ENCODE measurements at places on chromosomes 2 and 18.

GRCh38 chr2:197710424-197711042, 5.4 kb downstream of the MARS2 start:
- DNase-seq, result no peak

DNA sequence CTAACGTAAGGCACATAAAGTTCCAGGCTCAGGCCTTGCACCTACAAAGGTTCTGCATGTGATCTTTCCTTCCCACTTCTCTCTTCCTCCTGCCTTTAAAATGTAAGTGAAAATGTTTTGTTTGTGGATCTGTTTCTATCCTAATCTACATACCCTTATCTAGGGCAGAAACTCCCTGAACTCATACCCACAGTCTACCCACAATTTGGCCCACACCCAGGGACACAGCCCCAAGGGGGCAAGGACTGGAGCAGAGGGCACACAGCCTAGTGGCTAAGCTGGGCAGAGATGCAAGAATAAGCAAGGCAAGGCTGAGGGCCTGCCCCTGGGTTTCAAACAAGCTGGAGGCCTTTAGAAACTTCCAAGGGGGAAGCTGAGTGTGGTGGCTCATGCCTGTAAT, 71.0 kb downstream of the HS1BP3 start:
- DNase-seq, result peak; percentile 69

- DNase-seq, result peak; percentile 6
Measured at GRCh38 chr2:2847209-2847676, 516.2 kb upstream of the MYT1L start.

DNA sequence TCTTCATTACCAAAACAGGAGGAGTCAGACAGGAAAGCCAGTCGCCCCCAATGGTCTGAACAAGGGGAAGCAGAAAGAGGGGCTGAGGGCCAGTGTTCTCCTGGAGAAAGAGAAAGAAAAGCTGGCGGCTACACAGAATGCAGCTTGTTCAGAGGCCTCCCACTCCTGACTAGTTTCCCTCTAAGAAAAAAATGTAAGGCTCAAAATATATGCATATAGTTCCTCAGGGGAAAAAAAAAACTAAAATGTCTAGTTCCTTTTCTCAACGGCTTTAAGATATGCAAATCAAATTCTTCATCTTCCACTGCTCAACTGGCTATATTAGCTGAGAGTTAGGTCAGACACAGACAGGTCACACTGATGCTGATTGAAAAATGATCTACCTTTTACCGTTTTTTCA, 18.6 kb downstream of the MBOAT2 start:
- no peak for DNase-seq

DNA sequence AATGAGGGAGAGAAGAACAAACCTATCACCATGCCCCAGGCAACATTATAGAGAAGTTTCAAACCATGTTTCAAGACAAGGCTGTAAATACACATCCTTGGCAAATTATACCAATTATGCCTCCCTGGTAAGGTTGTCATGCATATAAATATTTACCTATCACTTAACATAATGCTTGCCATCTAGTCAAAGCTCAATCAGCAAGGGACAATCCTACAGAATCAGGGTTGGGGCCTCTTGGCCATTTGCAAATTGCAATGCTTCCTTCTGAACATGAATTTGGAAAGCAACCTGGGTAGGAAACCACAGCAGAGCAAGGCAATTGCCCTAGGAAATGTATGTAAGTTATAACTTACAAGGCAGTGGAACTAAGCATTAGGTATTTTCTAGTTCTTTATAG, 907.2 kb upstream of the CDH2 start:
- DNase-seq, result no peak

DNA sequence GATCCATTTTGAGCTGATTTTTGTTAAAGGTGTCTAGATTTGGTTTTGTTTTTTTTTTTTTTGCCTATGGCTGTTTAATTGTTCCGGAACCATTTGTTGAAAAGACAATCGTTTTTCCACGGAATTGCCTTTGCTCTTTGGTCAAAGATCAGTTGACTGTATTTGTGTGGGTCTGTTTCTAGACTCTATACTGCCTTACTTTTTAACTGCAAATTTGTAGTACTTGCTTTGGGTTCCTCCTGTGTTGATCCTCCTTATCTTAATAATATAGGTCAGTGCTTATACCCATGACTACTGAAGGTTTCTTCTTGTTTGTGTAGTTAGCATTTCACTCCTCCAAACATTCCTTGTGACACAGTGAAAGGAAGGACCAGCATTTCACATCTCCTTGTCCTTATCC, 30.4 kb downstream of the CERS6 start:
- DNase-seq, result no peak

GRCh38 chr2:118223992-118224894, 136.0 kb downstream of the INSIG2 start:
- DNase-seq, result no peak

DNA sequence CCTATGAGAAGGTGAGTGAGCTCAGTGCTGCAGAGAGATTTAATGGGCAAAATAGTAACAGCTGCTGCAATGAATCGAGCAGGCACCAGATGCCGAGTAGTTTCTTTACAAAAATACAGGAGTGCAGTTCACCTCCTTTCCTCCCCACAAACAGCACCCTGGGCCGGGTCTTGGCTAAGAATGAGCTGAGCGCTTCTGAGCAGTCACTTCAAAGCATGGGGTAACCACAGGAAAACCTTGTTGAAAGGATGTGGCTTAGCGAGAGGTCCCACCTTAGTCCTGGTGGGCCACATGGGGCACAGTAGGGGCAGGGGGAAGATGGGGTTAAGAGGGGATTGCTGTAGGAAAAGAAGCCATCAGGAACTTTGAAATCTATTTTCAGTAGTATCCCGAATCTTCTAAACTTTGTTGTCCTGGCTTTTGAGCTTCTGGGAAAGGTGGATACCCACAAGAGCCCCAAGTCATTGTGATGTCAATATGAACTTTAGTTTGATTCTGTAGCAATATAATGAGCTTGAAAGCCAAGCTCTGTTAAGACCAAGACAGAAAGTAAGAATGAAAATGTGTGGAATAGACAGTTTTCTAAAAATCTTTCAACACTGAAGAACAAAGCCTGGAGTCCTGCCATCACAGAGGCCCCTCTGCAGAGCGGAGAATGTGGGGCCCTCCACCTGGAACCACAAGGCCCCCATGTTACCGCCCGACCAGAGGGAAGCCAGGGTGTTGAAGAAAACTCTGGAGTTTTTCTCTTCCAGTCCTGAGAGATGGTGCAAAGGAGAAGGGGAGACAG, 101.0 kb upstream of the ZNF236 start:
- no peak for DNase-seq

- DNase-seq, result no peak
Measured at GRCh38 chr18:42052122-42052708, 97.2 kb downstream of the PIK3C3 start.

GRCh38 chr18:39529358-39529757, 1963.8 kb upstream of the CELF4 start:
- DNase-seq, result no peak

DNA sequence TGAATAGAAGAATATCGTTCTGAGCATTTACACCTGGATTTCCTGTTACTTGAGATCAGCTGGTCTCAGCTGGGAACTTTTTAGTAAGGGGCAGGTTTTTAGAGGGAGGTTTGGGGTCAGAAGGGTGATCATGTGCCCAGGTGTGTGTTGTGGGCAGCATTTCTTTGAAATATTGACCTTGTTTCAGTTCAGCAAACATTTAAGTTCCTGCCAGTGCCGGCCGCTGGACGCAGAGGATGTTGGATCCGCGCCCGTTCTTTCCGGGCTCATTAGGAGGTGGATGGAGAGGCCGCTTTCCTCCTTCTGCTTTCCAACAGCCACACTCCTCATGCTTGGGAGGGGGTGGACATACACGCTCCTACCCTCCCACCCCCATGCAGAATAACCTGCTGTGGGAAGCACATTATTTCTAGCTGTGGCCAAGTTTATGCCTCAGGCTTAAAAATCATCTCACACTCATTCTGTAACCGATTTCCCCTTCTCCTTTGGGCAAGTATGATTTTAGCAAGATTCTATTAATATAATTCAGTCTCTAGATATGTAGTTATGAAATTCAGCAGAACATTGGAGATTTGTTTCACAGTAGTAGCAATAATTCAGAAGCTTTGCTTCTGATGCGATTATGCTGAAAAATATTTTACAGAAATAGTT, 131.4 kb downstream of the ZNF236 start:
- no peak for DNase-seq

DNA sequence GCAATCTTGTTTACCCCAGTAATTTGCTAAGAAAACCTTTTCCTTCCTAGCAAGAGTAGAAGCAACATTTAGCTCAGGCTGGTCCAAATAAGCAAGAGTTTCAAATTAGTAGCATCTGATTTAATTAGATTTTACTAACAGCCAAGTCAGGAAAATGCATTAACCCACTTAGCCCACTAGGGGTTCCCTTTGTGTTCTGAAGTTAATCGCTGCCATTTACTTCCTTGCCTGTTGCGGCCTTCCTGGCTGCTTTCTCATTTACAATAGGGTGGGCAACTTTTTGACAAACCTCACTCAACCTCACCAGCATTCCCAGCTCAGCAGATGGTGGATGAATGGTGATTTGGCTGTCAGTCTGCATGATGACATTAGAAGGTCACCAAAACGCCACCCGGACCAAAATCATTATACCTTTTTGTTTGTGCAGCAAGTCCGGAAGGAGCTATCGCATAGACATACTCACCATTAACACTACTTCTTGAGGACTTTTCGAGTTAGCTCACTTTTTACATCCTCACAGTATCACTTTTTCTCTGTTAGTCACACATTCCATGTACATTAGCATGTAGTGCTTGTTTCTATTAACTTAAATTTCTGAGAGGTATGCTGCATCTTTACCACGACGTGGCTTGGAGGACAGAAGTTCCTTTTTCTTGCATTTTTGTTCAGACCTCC, 101.5 kb upstream of the SETBP1 start:
- DNase-seq, result no peak

- DNase-seq, result no peak
Measured at GRCh38 chr2:6653281-6653750, 212.4 kb downstream of the CMPK2 start.

- no peak for DNase-seq
Measured at GRCh38 chr2:235347691-235348090, 146.2 kb upstream of the AGAP1 start.

DNA sequence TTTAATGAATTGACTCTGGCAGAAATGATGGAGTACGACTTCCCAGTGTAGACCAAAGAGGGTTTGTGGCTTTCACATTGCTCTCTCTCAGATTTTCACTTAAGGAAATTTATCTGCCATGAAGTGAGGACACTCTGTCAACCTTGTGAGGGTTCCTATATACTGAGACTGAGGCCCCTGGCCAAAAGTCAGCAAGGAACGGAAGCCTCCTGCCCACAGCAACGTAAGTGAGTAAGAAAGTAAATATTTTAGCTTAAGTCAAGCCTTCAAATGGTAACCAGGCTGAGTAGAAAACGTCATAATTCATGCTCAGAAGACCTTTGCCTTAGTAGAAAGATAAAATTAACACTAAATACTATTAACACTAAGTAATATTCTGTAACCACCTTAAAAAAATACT, 1080.5 kb upstream of the ACVR2A start:
- DNase-seq, result no peak

- no peak for DNase-seq
Measured at GRCh38 chr18:48644029-48644428, 105.2 kb downstream of the CTIF start.

- DNase-seq, result no peak
Measured at GRCh38 chr2:85929096-85930050, 40.6 kb upstream of the ST3GAL5 start.

- no peak for DNase-seq
Measured at GRCh38 chr2:136098441-136098840, 19.5 kb downstream of the CXCR4 start.

DNA sequence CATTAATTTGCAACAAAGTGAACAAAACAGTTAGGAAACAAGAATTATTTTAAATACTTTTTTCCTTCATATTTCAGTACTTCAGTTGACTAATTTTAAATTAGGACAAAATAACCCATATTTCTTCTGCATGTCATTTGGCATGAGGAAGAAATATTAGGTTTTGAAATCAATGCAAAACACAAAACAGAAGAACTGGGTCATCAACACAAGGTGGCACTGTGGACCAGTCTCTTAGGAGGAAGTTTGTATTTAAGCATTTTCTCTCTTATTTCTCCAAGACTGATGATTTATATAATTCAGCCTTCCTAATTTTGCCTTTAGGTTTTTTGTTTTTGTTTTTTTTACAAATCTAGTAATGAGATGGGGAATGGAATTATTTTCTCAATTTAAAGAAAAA, 352.8 kb upstream of the KCNH7 start:
- no peak for DNase-seq

GRCh38 chr2:38113051-38113450, 37.1 kb upstream of the CYP1B1 start:
- DNase-seq, result no peak

DNA sequence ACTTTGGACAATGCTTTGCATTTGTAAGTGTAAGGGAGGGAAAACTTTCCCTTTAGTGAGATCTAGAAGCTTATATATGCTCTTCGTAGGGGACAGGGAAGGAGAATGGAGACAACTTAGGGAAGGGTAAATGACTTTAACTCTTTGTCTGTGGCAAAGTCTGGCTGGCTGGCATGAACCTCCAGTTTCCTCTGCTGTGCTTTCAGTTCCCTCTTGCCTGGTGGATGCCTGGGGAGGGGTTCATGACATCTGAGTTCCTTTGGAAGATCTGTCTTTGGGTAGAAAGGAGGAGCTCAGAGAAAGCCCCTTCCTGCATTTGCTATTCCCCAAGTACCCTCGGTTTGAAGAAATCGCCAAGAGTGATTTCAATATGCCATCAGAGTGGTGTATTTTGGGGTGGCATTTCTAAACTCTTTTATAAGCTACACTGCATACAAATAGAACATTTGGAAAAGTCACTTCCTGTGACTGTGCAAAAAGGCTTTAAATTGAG, 143.6 kb downstream of the VAPA start:
- DNase-seq, result no peak

DNA sequence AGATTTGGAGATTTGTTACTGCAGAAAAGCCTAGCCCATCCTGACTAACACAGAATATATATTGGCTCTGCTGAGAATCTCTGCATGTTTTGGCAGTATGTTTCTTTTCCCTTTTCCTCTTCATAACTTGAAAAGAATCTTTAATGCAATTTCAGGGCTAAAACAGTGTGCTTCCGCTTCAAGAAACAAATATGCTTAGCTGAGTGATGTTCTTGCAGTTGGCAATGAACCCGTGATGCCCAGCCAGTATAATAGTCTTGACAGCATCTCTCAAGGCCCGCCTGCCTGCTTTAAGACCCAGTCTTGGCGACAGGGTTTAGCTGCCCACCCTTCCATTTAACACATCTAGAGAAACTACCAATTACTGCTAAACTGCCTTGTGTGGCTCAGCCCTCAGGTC, 184.5 kb downstream of the INO80D start:
- no peak for DNase-seq

GRCh38 chr2:191660575-191660974, 17.4 kb upstream of the NABP1 start:
- DNase-seq, result no peak

GRCh38 chr2:232142049-232142448, 180.5 kb downstream of the DIS3L2 start:
- no peak for DNase-seq

- no peak for DNase-seq
Measured at GRCh38 chr18:79853993-79854364, 56.2 kb downstream of the KCNG2 start.

- no peak for DNase-seq
Measured at GRCh38 chr2:239704737-239705136, 303.9 kb upstream of the HDAC4 start.

- DNase-seq, result no peak
Measured at GRCh38 chr2:95299961-95300360, 2.8 kb downstream of the KCNIP3 start.
